ENCODE measurements at places on chromosomes 12 and 14.

DNA sequence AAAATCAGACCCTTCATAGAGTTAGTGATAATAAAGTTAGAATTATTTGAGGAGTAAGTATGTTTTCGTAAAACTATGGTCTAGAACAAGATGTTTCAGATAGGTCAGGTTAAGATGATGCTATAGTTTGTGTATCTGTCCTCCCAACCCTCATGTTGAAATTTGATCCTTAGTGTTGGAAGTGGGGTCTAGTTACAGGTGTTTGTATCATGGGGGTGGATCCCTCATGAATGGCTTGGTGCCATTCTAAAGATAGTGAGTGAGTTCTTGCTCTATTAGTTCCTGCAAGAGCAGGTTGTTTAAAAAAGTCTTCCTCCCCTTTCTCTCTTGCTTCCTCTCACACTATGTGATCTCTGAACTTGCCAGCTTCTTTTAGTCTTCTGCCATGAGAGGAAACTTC is 707.3 kb upstream of the FOXG1 start:
- DNase-seq: no peak

- DNase-seq: no peak
Observed at GRCh38 chr14:50917449-50917848, 26.8 kb downstream of the PYGL start.

GRCh38 chr12:15289192-15289591 is 33.1 kb upstream of the PTPRO start:
- no peak for DNase-seq

- DNase-seq: no peak
Observed at GRCh38 chr12:46390881-46391280, 18.3 kb upstream of the SLC38A2 start.

DNA sequence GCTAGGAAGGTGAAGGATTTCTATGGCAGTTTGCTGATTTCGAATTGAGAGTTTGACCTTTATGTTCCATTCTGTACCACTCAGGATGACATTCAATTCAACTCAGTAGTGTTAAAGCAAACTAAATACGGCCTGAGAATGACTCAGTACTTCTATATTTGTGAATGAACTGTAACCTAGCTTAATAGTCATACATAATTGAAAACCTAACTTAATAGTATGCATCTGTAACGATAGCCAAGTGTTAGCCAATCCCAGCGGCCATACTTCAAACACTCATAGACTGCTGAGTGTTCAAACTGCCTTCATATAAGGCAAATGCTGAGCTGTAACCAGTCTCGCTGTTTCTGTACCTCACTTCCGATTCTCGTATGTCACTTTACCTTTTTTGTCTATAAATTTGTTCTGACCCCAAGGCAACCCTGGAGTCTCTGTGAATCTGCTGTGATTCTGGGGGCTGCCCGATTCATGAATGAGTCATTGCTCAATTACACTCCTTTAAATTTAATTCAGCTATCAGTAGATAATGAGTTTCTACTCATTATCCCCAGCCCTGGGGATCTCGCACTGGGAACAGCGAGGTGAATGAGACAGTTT is 98.5 kb upstream of the SLC24A4 start:
- DNase-seq: no peak

GRCh38 chr14:42929806-42930480 is 1323.3 kb downstream of the LRFN5 start:
- no peak for DNase-seq

DNA sequence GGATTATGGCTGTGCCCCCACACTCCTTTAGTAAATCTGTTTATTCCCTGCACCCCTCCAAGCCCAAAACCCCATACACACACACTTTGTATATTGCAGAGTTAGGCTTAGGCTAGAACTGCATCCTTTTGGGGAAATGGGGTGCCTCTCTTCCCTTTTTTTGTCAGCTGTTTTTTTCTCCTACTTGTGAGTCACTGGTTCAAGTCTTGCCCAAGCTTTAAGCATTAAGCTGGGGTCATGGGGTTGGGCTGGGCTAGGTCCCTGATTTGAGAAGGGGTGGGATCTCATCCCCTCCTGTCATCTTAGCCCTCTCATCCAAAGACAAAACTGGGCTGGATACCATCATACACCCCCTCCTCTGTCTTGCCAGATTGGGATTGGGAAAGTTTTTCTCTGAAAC is 1.6 kb downstream of the LRP1 start:
- DNase-seq: no peak

- no peak for DNase-seq
Observed at GRCh38 chr14:104443391-104444158, 136.0 kb upstream of the C14orf180 start.

DNA sequence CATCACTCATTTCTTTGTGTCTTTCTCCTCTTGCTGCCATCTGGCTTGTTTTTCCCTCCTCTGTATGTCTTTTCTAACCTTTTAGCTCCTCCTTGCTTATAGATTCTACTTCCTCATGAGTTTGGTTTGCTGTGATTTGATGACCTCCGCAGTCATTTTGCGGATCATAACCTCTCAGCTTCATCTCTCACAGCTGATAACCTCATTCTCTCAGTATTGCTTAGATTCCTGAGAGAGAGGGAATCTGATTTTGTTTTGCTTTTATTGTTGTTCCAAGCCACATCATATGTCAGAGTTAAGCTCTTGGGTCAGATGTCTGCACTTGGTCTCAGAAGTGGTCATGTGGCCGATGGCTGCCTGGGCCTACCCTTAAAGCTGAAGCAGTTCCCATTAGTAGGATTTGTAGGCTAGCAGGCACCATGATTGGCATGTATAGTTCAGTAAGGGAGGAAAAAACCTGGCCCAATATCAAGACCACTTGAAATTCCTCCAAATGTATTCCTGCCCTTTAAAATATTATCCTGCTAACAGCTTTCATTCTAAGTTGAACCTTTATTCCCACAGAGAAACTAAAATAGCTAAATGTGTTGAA is 13.5 kb downstream of the ZNF664 start:
- DNase-seq: no peak

DNA sequence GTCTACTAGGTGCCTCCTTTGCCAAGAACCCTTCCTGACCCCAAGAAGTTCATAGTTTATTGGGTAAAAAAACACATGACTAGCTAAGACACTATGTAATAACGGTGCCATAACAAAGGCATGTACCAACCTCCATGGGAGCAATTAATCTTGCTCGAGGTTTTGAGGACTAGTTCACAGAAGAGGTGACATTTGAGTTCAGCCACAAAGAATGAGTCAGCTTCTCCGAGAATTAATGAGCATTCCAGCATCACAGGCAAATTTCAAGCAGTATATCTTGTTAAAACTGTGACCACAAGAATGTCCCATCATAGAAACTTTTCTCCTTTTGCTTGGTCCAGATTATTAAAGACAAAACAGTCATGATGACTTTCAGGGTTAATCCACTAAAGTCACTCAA is 113.0 kb upstream of the RAP1B start:
- DNase-seq: no peak

GRCh38 chr12:57227315-57228115 is 2.0 kb upstream of the SHMT2 start:
- no peak for DNase-seq

DNA sequence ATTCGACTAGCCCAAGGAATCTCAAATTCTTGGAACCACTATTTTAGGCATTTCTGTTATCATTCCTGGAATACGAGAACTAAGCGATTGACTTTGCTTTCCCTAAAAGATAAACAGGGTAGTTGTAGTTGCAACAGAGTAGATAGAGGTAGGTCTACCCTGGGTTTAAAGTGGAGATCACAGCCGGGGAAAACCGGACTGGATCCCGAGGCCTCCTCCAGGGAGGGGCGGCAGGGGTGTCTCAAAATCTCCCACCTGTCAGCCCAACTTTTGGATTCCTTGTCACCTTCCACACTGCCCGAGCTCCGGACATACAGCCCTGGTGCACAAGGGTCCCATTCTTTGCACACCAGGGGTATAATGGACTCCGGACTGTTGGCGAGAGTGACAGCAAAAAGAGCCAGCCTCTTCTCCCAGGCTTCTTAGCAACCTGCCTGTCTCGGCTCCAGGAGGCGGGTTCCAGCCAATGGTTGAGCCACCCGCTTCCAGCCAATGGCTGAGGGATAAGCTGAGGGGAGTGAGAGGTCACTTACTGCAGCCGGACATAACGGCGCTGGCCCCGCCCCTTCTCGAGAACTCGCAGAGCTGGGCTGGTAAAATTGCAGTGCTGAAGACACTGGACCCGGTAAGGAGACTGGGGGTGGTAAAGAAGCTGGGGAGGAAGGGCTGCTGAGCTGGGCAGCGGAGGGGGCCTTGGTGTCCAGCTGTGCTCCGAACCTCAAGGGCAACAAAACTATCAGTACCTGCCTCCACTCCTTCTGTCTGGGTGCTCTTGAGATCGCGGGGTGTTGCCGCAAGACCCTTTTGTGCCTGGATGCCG is at the start of gene SUOX:
SUOX (plus strand) TSS at position 562 of the 820 bp plus-strand sequence. CDS start 4,946 bp downstream, outside the sequence.
- no peak for DNase-seq

DNA sequence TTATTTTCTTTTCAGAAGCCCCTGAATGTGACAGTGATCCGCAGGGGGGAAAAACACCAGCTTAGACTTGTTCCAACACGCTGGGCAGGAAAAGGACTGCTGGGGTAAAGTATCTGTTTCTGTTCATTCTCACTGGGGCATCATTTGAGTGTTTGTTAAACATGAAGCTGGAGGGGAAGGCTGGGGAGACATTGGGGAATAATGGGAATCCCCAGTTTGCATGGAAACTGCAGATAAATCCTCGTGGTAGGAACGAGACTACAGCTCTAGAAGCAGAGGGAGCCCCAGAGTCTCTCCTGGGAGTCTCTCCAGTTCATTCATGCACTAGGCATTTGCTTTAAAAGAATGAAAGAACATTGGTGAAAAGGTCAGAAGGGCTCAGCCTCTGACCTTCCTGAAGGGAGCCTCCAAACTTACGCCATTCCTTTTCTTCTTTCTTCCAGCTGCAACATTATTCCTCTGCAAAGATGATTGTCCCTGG is 2.5 kb upstream of the CFAP251 start:
- DNase-seq: no peak

DNA sequence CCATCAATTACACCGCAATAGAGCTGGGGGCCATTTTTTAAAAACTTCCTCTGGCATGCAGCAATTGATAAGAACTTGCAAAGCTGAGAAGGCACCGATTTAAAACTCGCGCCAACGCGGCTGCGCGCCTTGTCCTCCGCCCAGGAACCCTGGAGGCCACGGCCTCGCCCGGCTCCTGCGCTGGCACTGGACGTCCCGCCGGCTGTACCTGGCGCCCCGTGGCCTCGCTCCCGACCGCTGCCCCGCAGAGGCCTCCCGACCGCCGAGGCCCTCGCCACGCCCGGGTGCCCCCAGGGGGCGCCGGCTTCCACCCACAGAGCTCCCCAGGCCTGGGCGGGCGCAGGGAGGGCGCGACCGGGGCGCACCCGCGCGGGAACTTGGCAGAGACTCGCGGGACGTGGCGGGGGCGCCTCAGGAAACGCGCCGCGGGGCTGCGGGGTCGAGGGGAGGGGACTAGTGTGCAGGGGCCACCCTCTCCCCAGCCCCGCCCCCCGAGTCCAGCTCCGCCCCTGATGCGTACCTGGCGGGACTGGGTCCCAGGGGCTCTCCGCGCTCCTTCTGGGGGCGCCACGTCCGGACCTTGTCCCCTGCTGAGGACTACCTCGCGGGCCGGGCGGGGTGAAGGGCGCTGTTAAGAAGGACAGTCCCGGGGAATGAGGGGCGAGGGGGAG is 65.7 kb downstream of the TNFAIP2 start:
- no peak for DNase-seq

GRCh38 chr14:93309427-93309966 is 23.3 kb downstream of the BTBD7 start:
- no peak for DNase-seq

DNA sequence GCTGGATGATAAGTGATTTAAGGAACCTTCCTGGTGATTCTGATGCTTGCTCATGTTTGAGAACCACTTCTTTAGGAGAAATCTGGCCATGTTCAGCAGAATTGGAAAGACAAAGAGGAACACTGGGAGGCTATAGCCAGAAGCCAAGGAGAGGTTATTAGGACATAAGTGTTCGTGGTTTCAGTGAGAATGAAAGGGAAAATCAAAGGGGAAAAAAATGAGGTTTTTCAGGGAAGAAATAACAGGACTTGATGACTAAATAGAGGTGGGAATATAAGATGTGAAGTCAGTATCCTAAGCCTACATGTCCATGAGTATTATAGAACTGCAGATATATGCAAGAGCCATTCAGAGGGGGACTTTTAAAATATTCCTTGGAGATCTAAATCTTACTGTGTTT is 95.6 kb downstream of the DAAM1 start:
- DNase-seq: no peak

DNA sequence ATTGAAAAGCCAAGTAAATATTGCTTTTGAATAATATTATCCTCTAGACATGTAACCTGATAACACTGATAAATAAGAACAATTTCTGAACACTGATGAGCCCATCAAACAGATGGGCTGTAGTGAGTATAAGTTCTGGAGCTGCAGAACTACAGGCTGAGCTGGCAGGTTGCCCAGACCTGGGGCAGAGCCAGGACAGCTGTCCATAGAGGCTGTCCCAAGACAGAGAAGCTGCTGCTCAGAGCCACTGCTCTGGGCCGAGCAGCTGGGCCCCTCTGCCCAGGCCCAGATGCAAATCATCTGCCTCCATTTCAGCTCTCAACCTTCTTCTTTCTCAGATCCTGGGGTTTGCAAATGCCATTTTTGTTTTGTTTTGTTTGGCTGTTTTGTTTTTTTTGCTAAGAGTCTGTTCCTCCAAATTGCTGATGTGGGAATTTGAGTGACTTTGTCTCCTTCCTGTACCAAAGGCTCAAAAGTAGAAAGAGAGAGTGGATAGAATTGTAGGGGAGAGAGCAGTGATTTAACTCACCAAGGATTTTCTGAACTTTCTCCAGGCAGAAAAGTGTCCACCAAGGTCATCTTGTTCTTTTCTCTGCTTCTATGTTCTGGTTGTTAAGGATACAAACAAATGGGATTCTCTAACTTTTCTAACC is 4.0 kb upstream of the TESPA1 start:
- no peak for DNase-seq

DNA sequence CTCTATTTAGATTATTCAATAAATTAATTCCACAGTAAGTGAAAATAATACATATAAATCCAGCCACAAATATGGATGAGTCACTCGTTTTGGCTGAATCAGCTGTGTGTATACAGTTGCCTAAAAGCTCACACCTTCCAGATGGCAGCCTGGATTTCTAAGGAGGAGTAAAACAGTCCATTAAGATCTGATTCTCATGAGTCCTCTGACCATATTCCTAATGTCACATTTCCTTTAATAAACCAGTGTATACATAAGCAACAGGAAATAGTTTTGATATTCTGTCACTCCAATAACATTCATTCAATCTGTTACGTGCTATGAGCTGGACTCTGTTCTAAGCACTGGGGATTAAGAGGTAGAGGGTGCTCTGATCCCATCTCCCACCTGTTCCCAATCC is 21.8 kb downstream of the MDM1 start:
- DNase-seq: no peak

DNA sequence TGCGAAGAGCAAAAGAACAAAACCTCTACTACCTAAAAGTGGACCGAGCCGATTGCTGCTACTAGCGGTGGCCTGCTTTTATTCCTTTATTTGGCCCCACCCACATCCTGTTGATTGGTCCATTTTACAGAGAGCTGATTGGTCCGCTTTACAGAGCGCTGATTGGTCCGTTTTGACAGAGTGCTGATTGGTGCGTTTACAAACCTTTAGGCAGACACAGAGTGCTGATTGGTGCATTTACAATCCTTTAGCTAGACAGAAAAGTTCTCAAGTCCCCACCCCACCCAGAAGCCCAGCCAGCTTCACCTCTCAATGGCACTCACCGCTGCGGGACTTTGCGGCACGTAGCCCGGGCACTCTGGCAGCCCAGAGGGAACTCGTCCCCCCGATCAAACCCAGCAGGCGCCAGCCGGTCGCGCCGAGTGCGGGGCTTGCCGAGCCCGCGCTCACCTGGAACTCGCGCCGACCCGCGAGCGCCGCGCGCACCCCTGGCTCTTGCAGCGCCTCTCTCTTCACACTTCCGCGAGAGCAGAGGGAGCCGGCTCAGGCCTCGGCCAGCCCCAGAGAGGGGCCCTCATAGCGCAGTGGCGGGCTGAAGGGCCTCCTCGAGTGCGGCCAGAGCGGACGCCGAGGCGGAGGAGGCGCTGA is 8.7 kb upstream of the FGD4 start:
- DNase-seq: no peak

Data from stimulated activated CD8-positive, alpha-beta memory T cell treated with anti-CD3 and anti-CD28 coated beads, Interleukin-2, amount 100 ng/mL, for 1 hour (primary cell).